HCEC 1CT (cell line): ENCODE measurements at places on chromosomes 3 and 15.
A peak's percentile ranks its signal among the peaks of the same experiment; 100 is the strongest.

DNA sequence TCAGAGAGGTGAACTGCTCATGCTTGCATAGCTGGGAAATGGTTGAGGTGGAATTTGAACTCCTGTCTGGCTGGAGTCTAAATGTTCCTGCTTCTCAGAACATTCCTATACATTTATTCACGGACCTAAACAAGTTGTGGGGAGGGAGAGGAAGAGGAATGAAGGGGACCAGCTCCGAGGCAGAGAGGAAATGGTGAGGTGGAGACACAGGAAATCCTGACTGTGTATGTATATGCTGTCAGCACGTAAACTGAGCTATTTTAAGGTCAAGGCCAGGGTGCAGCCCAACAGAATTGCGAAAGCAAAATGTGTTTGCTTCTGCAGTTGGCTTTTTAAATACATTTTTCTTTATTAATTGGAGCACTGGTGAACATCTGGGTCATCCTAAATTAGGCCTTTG is 74.1 kb upstream of the POMGNT2 start:
- peak; percentile 98 for DNase-seq

DNA sequence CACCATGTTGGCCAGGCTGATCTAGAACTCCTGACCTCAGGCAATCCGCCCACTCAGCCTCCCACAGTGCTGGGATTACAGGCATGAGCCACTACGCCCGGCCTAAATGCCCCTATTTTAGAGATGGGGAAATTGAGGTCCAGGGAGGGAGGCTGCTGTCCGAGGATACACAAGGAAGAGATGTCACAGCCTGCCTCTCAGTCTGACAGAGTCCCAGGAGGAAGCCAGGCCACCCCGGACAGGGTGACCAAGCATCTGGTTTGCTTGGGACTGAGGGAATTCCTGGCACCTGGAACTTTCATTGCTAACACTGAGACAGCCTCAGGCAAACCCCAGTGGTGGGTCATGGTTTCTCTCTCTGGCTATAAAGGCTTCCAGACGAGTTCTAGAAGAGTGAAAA is 30.6 kb upstream of the ADAMTS7 start:
- DNase-seq, result no peak

DNA sequence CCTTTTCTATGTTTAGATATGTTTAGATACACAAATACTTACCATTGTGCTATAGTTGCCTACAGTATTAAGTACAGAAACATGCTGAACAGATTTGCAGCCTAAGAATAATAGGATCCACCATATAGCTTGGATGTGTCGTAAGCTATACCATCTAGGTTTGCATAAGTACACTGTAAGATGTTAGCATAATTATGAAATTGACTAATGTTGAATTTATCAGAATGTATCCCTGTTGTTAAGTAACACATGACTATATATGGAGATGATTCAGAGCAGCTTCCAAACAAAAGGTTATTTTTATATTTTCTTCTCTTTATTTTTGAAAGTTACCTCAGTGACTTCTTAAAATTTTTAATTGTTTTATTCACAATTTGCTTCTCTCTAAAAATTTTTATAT is 2.4 kb downstream of the SLC28A2 start:
- DNase-seq, result peak; percentile 61

- no peak for DNase-seq
Observed at GRCh38 chr15:35120173-35120572, 35.1 kb upstream of the NANOGP8 start.

GRCh38 chr3:133964547-133964946 is 65.2 kb downstream of the SLCO2A1 start:
- DNase-seq, result no peak

- DNase-seq, result peak; percentile 32
Observed at GRCh38 chr15:81400640-81401236, 26.7 kb upstream of the TMC3 start.

GRCh38 chr3:52056521-52056967 is at the start of gene DUSP7:
TSS of gene DUSP7 (minus strand) at chr3:52056571. CDS start at chr3:52056366, 205 bp downstream.
- peak; percentile 60 for DNase-seq

DNA sequence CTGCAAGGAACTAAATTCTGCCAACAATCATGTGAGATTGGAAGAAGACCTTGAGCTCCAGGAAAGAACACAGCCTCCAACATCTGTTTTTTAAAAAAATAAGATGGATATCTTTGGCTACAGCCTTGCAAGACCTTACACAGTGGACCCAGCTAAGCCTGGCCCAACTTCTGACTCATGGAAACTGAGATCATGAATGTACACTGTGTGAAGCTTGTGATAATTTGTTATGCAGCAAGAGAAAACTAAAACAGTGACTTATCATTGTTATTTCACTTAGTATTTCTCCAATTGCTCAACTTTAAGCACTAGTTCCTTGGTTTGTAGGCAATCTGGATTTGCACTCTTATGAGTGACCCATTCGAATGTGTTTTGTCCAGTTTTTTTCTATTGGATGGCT is 29.3 kb downstream of the SHQ1 start:
- peak; percentile 85 for DNase-seq

- no peak for DNase-seq
Observed at GRCh38 chr3:134641671-134642300, 9.0 kb downstream of the KY start.

- no peak for DNase-seq
Observed at GRCh38 chr3:64859625-64860535, 172.1 kb upstream of the ADAMTS9 start.

- DNase-seq, result no peak
Observed at GRCh38 chr15:97036301-97036700, 705.8 kb downstream of the NR2F2 start.

DNA sequence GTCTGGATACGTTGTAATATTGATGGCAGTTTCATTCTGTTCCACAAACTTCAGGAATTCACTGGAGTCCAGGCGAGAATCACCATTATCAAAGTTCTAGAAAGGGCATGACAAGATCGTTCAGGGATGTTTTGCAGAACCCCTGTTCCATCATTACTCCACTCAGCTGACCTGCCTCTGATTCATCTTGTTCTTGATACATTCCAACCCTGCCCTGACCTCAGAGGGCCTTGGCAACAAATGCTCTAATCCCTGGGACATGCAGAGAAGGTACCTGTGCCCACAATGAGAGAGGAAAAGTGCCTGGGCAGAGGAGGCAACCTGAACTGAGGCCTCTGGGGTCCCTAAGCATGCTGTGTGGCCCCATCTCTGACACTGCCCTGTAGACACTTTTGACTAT is 45.9 kb downstream of the FSTL1 start:
- DNase-seq, result peak; percentile 15

GRCh38 chr3:37852097-37852496 is 9.6 kb upstream of the CTDSPL start:
- peak; percentile 44 for DNase-seq
